Uterus (tissue), 4 donors: ENCODE measurements at places on chromosomes 12 and 14. TPM values are rescaled to one million over a fixed set of nuclear protein-coding genes. Genes with fewer than 3 reads are reported as not detected.

Gene CABP1
- total RNA-seq: 2.1 TPM

Gene PCED1B
- 16.5 TPM for total RNA-seq

Gene NTF3
- not detected for total RNA-seq

Gene SLC10A1
- total RNA-seq: not detected

Gene SIX1
- not detected for total RNA-seq

Gene LRRC9
- 2.1 TPM for total RNA-seq

Gene CEBPE
- not detected for total RNA-seq

Gene LRP1-AS
- not detected for total RNA-seq

Gene EPYC
- total RNA-seq: 0.14 TPM

Gene SRRM4
- not detected for total RNA-seq

Gene KIF5A
- total RNA-seq: 2.6 TPM

Gene SOX5
- total RNA-seq: 17.9 TPM

Gene SIVA1
- 366 TPM for total RNA-seq

Gene DGLUCY
- total RNA-seq: 55.2 TPM

Gene FAM181A
- not detected for total RNA-seq

Gene BCAT1
- 25.9 TPM for total RNA-seq

Gene FKBP4
- 8.5 TPM for total RNA-seq

Gene PLD4
- not detected for total RNA-seq

Gene CAPZA3
- total RNA-seq: not detected

Gene RNASE7
- total RNA-seq: not detected

Gene GARIN6
- not detected for total RNA-seq

Gene KRT79
- not detected for total RNA-seq

Gene ING4
- total RNA-seq: 88.8 TPM

Gene CLEC9A
- not detected for total RNA-seq

Gene COX8C
- not detected for total RNA-seq

Gene VASH1
- 19.2 TPM for total RNA-seq

Gene NEUROD4
- total RNA-seq: not detected

Gene SYNDIG1L
- total RNA-seq: 0.30 TPM
